ENCODE measurements at places on chromosomes 5 and 9.

- no peak for DNase-seq
These were observed 79.8 kb downstream of the RGS7BP start for GRCh38 chr5:64585646-64586045.

GRCh38 chr9:132637351-132637750 lies 32.4 kb downstream of the DDX31 start:
- no peak for DNase-seq

GRCh38 chr5:163947848-163948666 lies 442.6 kb downstream of the MAT2B start:
- DNase-seq, result no peak

DNA sequence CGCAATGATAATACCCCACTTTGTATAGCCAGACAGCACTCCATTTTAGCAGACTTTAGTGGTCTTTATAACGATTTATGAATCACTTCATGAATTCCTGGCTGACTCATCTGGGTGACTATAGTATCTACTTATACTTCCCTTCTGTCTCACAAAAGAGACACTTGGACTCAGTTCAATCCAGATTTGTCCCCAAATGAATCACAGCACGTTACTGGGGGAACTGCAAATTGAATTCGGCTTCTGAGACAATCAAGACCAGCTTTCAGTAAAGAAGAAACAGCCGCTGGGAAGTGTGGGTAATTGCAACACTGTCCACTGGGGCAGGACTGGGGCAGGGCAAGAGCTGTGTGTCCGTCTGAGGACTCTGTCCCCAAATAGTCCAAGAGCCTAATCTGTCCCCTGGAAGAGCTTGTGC lies 337.3 kb upstream of the RFX3 start:
- DNase-seq, result no peak

- DNase-seq, result no peak
These were observed 6.8 kb downstream of the GZMK start for GRCh38 chr5:55030676-55031369.

DNA sequence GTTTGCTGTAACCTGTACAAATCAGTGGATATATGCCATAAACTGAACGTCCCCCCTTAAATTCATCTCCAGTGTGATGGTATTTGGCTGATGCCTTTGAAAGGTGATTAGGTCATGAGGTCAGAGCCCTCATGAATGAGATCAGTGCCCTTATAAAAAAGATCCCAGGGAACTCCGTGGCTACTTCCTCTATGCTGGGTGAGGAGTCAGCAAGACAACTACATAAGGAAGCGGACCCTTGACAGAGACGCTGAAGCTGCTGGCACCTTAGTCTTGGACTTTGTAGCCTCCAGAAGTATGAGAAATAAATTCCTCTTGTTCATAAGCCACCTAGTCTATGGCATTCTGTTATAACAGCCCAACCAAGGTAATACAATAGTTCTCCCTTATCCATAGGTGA lies 215.1 kb upstream of the ZNF608 start:
- DNase-seq, result no peak

GRCh38 chr5:5372930-5373329 lies 49.5 kb upstream of the ICE1 start:
- DNase-seq, result no peak

DNA sequence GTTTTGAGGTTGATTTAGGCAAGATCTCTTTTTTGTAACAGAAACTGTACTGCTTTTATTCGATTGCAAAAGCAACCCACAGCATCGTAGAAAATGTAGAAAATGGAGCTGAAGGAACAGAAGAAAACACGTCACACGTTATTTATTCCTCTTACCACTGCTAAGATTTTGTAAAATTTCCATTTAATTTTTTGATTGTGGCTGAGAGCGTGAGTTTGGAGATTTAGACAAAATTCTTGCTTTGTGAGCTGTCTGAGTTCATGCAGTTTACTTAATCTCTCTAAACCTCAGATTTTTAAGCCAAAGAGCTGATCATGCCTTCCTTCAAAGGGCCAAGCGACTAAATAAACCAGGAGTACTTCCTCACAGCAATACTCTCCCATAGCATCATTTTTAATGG lies 24.8 kb downstream of the DPYSL3 start:
- DNase-seq, result no peak

DNA sequence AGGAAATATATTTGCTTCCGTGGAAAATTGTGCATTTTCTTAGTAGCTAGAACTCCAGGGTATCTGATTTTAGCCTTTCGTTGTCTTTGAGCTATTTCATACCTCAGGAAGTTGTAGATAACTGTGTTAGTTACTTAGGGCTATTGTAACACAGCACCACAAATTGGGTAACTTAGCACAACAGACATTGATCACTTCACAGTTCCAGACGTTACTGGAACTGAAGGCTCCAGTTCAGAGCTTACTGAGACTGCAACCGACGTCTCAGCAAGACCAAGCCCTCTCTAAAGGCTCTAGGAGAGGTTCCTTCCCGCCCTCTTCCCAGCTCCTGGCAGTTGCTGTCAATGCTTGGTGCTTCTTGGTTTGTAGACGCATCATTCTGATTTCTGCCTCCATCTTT lies 17.7 kb upstream of the ANKRD33B start:
- DNase-seq, result no peak

- DNase-seq, result no peak
These were observed 97.4 kb upstream of the CLINT1 start for GRCh38 chr5:157956271-157956885.

GRCh38 chr9:114429488-114429887 lies 41.7 kb upstream of the AKNA start:
- DNase-seq, result no peak

GRCh38 chr9:10000669-10001068 lies 612.1 kb downstream of the PTPRD start:
- DNase-seq, result no peak

DNA sequence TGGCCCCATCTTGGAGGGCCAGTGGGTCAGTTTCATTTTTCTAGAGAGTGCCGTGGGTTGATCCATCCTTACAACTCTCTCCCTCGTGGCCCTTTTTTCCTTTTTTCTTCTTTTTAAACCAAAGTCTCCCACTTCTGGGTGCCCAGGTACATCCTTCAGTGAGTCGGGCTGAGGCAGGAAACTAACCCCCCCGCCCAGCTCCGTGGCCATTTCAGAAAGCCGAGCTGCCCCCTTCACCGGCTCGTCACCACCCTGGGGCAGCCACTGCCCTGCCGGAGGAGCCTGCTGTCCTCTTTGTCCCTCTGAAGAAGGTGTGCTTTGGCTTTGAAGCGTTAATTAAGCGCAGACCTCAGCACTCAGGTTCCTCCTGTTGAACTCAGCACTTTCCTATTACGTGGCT lies 5.2 kb downstream of the CFAP77 start:
- DNase-seq, result no peak

GRCh38 chr5:67050125-67050524 lies 146.5 kb downstream of the CD180 start:
- DNase-seq, result no peak

DNA sequence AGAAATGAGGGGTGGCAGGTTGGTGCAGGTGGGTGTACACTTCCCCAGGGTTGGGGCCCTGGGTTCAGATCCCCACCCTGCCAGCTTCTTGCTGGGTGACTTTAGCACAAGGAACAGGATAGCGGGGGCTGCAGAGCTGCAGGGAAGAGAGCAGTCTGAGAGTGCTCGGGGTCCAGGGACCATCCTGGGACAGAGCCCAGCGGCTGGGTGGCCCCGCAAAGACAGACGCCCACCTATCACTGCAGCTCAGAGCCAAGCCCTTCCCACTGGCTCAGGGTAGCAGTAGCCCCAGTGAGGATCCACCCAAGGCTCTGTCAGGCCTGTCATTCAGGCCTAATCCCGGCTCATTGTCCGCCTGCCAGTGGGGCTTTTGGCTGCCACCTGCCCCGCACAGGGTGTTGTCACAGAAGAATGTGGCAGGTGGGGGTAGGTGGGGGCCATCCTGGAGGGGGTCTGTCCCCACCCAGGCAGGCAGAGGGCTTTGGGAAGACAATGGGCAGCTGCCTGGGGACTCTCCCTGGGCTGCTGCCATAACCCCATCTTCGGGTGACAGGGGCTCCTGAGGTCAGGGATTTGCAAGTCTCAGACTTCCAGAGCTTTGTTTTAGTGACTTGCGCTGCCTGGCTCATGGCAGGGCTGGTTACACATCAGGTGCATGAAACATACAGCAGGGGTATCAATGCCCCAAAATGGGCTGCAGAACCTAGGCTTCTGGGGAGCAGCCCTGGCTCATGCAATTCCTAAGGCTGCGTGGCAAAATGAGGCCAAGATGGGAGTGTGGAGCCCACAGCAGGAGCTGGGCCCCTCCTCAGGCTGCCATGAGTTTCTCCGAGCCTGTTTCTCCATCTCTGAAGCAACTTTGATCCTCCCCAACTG lies 52.1 kb downstream of the BARX1 start:
- DNase-seq, result no peak
